ENCODE measurements at places on chromosomes 7 and 10.

GRCh38 chr7:151795168-151795811 is 81.6 kb downstream of the PRKAG2 start:
- DNase-seq: no peak

DNA sequence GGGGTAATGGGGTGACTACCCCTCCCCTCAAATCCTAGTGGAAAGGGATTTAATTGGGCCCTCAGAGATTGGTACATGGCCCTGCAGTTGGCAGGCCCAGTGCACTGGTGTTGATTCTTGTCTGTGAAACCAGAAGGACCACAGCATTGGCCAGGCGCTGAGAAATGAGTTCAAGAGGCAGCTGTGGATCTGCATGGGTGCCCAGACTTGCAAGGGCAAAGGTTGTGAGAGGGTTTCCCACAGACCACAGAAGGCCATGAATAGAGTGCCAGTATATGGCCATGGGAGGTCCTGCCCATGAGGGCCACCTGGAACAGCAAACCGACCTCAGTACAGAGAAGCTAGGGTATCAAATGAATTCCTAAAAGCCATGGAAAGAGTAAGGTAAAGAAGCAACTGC is 32.9 kb downstream of the TMEM168 start:
- DNase-seq: no peak

- DNase-seq: no peak
Measured at GRCh38 chr7:15582773-15583172, 21.0 kb upstream of the AGMO start.

GRCh38 chr10:126731610-126731990 is 61.1 kb upstream of the C10orf90 start:
- no peak for DNase-seq

GRCh38 chr10:33395201-33395600 is 60.7 kb upstream of the NRP1 start:
- DNase-seq: no peak

- no peak for DNase-seq
Measured at GRCh38 chr7:18400726-18401125, 94.8 kb upstream of the HDAC9 start.

DNA sequence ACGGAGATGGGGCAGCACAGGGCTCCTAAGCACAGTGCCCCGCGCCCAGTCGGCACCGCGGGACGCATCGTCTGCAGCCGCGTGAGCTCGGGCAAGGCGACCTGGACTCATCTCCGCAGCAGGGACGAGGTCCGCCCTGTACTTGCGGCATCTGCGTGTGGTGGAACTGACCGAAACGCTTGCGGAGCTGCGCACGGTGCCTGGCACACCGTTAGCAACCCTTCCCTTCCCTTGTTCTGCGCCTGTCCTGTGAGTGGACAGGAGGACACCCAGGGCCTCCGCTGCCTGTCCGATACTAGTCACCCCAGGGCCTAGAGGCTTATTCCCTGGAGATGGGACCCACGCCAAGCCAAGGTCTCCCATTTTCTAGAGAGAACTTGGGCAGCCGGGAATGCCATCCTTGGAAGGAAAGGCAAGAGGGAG is 98.5 kb downstream of the WDR11 start:
- no peak for DNase-seq

GRCh38 chr10:33773886-33774480 is 439.5 kb upstream of the NRP1 start:
- DNase-seq: no peak
